ENCODE measurements at places on chromosomes 13 and 19.

DNA sequence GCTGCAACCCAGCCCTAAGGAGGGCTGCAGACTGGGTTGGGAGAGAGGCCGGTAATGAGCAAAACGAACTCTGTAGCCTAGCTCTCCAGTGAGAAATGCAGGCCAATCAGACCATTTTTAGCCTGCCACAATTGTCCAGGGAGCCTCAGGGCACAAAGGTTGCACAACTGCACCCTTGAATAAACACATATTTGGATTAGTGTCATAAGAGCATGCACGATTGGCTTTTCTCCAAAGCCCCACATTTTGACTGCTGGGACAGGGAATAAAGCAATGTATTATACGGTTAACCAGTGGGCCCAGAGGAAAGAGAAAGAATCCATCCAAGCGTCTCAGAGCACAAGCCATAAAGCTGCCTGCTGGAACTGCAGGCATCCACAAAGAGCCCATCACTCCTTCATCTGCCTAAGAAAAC is 729.4 kb upstream of the SGCG start:
- no peak for DNase-seq

DNA sequence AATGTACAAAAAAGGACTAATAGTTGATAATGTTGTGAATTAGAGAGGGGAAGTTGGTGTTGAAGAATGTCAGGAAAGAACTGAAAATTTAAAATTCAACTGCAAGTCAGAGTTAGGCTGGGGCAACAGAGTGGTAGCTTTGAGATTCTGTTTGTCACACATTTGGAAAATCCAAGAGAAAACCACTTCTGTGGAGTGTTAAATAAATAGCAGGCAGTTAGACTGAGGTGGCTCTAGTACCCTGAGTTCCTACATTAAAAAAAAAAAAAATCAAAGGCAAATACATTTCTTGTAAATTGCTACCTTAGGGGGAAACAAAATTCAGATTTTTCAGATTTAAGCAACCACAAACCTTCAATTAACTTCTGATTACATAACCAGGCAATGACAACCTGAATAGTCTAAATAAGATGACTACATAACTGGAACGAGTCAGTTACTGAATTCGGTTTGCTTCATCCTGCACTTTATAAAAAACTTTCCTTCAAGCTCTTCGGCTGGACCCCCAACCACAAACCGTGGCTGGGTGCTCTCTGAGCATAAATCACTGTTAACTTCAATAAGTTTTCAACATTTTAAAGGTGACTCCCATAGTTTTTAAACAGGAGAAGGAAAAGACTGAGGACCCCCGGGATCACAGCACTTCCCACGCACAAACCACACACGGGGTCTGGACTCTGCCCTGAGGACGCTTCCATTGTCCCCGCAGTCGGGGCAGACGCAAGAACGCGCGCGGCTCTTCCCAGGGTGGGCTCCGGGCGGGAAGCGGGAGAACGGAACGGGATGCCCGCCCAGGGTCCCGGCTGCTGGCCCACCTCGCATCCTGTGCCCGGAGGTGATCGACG is 725 bp downstream of the ZNF682 start:
- no peak for DNase-seq

DNA sequence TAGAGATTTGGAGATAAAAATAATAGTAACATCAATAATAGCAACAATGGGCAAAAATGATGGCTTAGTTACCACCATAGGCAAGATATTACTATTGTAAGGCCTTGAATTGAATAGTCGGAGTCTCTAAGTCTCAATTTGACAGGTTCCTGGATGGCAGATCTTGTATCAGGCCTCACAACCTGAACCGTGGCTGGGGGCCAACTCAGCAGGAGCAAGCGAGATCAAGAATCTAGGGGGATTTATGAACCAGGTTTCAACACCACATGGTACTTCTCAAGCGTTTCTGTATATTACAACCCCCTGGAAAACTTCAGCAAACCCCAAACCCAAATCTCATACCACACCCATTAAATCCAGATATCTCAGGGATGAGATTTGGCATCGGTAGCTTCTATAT is 573.8 kb downstream of the LIG4 start:
- no peak for DNase-seq

- DNase-seq: no peak
Observed at GRCh38 chr13:99923877-99924582, 47.5 kb downstream of the ZIC5 start.

GRCh38 chr19:4930664-4931063 is 21.4 kb downstream of the UHRF1 start:
- no peak for DNase-seq

DNA sequence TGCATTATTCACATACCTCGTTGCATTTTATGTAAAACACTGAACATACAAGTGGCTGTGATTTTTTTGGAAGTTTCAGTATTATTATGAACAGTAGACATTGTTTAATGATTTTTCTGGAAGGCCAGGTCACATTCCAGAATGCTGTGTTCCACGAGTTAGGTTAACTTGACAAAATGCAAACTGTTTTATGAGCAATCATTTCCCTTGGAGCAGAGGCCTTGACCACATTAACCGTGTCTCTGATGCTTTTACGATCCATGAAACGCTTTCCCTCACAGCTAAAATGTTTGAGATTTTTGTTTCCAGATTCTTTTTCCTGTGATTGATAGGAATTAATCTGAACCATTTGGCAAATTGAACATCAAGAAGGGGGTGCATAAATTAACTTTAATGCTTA is 57.8 kb downstream of the MBNL2 start:
- no peak for DNase-seq

- no peak for DNase-seq
Observed at GRCh38 chr19:39411081-39411831, 1.2 kb upstream of the PLEKHG2 start.

- DNase-seq: no peak
Observed at GRCh38 chr19:49690079-49690655, 749 bp upstream of the CPT1C start.
